ENCODE measurements at places on chromosomes 4 and X.

DNA sequence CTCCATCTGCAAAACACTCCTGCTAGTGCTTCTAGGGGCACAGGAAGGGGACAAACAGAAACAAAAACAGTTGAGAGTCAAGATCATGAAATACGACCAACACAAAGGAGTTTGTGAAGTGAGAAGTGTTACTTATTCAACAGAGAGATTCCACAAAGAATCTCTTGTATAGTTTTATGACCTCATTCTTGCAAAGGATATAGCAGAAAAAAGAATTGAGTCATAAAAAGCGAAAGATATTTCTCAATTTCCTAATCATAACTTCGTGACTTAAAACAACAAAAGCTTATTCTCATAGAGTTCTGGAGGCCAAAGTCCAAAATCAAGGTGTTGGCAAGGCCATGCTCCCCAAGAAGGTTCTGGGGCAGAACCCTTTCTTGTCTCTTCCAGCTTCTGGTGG is 40.7 kb downstream of the TIGD4 start:
- DNase-seq = peak; percentile 8

DNA sequence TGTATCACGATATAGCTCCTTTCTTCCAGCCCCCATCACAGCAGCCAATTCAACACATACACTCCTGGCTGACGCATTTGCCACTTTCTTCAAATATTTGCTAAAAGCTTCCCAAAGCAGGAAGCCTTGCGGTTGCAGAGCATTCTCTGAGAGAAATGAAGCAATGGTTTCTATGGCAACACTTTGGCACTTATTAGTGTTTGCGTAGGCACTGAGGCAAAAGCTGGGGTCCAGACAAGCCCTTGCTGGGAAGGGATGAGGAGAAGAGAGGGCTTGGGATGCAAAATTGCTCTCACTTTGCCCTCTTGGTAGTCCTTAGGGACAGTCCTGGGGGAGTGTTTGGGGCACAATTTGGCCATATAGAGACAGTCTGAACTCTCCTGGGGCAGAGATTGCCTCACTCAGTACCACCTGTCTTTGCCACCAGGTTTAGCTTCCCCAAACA is 55.0 kb upstream of the PAK3 start:
- peak; percentile 81 for DNase-seq

DNA sequence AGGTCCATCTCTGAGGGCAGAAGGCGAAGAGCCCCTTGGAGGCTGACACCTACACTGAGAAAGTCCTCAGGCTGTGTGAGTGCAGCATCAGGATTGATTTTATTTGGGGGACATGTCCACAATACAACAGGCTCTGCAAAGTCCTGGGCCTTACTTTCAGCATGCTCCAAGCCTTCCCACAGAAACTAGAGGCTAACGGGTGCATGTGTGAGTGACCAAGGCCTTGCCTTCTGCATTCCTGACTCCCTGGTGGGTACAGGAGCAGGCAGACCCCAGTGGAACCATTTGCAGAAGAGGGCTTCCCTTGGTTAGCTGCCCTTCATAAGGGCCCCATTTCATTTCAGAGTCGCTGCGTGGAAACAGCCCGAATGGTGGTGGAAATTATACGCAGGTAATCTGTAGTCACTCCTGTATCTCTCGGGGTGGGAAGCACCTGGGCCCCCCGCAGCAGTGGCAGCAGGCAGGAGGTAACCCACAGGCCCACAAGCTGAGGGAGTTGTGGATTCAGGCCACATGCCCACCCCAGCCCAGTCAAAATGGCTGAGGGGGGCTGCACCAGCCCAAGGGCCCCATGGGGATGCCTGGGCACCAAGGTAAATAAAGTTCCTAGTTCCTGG is 37.7 kb downstream of the NSG1 start:
- DNase-seq = no peak

DNA sequence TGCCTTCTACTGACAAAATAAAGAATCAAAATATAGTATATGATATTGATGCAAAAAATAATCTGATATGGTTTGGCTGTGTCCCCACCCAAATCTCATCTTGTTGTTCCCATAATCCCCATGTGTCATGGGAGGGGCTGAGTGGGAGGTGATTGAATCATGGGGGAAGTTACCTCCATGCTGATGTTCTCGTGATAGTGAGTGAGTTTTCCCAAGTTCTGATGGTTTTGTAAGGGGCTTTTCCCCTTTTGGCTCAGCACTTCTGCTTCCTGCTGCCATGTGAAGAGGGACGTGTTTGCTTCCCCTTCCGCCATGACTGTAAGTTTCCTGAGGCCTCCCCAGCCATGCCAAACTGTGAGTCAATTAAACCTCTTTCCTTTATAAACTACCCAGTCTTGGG is 70.2 kb downstream of the TMEM165 start:
- DNase-seq = no peak

DNA sequence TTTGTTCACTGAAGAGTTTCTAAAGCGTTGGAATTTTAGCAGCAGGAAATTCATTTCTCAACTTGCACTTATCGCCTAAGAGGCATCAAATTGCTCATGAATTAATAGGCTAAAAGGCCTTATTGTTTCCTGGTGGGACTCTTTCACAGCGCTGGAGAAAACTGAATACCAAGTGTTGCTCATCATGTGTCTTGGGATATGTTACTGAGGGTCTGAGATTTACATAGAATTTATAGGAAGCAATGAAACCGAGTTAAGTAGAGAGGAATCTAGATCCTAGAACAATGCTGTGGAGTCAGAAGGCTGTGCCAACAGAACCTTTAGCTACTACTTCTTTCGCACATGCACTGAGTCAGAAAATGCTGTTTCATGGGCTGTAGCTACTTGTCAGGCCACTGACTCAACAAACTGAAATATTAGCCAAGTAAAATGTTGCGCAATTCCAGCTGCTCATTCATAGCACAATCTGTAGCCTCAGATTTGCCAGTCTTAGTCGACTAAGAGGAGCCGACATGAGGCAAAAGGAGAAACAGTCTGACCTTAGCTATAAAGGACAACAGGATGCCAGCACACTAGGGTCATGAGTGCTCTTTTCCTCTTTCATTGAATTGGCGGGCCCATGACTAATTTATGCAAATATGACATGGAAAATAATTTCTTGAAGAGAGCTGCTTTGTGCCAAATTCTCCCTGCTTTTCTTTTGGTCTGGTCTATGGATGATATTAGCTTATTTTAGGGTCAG is 35.9 kb upstream of the CXCL8 start:
- DNase-seq = peak; percentile 98

DNA sequence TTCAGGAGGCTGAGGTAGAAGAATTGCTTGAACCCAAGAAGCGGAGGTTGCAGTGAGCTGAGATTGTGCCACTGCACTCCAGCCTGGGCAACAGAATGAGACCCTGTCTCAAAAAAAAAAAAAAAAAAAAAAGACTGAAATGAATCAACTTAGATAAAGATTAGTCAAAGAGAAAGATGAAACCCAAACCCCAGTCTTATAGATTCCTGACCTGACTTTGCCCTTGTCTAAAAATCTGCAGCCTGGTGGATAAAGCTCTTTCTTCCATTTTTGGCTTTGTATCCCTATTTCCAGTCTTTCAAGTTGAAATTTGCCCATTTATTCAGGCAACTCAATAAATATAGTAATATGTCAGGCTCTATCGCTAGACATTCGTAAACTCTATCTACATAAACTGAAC is 39.3 kb upstream of the SPINK2 start:
- no peak for DNase-seq

DNA sequence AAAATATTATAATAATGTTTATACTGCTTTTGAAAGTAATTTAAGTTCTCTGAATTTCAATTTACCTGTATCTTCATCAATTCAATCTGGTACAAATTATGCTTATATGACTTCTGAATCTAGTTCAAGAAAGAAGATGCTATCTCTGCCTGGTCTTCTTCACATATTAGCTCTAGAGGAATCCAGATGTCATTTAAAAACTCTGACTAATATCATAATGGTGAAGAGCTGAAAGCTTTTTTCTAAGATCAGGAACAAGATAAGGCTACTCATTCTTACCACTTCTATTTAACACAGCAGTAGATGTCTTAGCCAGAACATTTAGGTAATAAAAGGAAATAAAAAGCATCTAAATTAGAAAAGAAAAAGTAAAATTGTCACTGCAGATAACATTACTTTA is 636.1 kb downstream of the ARAP2 start:
- DNase-seq = no peak

GRCh38 chrX:70096052-70096451 is 33.8 kb downstream of the OTUD6A start:
- no peak for DNase-seq

- no peak for DNase-seq
Observed at GRCh38 chr4:66946761-66947160, 598.5 kb downstream of the CENPC start.

GRCh38 chrX:136767104-136767941 is 13.4 kb downstream of the ARHGEF6 start:
- no peak for DNase-seq

- DNase-seq = no peak
Observed at GRCh38 chrX:106899841-106900240, 3.3 kb downstream of the RIPPLY1 start.

DNA sequence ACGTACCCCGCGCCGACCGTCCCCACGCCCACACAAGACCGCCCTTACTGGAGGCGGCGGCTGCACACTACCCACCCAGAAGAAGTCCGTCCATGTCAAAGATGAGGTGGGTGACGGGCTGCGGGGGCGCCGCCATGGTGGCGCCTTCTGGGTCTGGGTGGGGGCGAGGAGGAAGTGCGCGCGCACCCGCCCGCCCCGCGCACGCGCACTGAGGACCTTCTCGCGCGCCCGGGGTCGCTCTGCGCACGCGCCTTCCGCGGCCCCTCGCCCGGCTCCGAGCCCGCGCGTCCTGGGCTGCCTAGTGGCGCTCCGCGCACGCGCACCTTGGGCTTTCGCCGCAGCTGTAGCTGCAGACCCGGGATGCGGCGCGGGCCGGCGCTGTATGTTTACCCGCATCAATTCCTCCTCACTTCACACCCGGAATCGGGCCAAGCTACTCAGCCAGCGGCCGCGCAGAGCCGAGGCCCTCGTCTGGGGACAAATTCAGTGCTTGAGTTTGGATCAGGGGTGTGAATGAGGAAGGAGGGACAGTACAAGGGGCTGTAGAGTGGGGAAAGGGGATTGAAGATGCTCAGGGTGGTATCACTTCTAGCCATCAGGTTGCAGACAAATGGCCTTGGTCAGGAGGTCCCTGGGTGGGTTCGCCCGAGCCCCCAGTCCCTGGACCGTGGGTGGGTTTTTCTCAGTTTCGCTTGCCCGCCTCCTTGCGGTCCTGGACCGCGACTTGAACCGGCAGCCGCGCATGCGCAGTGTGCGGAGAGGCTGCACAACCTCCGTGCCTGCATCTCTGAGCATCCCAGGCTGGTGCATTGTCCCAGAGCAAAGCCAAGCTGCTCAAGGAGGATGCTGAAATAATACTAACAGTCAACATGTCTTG is at the start of gene PUDP:
TSS of gene PUDP (minus strand) at position 176 of the 877 bp plus-strand sequence. CDS start at position 136, 40 bp downstream.
- DNase-seq = no peak

DNA sequence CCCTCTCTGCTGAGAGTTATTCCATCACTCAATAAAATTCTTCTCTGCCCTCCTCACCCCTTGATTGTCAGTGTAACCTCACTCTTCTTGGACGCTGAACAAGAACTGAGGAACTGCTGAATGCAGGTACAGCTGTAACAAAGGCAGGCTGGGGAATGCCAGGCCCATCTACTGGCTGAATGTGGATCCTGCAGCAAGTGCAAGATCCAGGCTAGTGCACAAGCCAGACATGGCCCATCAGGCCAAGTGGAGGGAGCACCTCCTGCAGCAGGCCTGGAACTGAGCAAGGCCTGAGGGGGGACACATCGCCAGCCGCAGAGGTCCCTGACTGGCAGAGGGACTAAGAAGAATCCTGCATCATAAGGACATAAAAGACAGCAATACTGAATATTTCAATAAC is 411.8 kb upstream of the PCDH10 start:
- DNase-seq = no peak

- peak; percentile 39 for DNase-seq
Observed at GRCh38 chr4:174120446-174121295, 162.8 kb downstream of the FBXO8 start.

- no peak for DNase-seq
Observed at GRCh38 chrX:100994352-100995281, 25.1 kb downstream of the ARL13A start.

DNA sequence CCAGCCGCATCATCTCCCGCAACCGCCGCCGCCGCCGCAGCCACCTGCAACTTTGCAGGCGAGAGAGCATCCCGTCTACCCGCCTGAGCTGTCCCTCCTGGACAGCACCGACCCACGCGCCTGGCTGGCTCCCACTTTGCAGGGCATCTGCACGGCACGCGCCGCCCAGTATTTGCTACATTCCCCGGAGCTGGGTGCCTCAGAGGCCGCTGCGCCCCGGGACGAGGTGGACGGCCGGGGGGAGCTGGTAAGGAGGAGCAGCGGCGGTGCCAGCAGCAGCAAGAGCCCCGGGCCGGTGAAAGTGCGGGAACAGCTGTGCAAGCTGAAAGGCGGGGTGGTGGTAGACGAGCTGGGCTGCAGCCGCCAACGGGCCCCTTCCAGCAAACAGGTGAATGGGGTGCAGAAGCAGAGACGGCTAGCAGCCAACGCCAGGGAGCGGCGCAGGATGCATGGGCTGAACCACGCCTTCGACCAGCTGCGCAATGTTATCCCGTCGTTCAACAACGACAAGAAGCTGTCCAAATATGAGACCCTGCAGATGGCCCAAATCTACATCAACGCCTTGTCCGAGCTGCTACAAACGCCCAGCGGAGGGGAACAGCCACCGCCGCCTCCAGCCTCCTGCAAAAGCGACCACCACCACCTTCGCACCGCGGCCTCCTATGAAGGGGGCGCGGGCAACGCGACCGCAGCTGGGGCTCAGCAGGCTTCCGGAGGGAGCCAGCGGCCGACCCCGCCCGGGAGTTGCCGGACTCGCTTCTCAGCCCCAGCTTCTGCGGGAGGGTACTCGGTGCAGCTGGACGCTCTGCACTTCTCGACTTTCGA is 654 bp downstream of the ATOH1 start:
- DNase-seq = no peak

DNA sequence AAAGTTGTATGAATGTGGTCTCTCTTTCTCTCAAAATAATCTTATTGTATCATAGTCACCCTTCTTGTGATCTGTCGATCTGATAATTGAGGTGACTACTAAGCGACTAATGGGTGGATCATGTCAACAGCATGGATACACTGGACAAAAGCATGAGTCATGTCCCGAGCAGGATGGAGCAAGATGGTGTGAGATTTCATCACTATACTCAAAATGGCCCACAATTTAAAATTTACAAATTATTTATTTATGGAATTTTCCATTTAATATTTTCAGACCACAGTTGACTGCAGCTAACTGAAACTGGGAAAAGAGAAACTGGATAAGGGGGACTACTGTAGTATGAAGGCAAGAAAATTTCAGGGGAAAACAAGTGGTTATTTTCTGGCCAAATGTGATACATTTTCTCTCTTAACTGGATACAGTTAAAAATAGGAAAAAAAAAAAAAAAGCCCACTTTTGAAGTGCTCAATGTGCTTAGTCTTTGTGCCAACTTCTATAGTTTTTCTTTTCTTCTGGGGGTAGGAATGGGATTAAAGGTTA is 25.3 kb downstream of the FAM241A start:
- peak; percentile 61 for DNase-seq

GRCh38 chr4:58413849-58414248 is 1303.7 kb upstream of the IGFBP7 start:
- DNase-seq = no peak

- DNase-seq = no peak
Observed at GRCh38 chrX:48883729-48884128, 13.8 kb downstream of the TIMM17B start.

GRCh38 chrX:32155044-32155638 is 1056.2 kb downstream of the DMD start:
- no peak for DNase-seq

- DNase-seq = no peak
Observed at GRCh38 chr4:38306482-38307071, 346.4 kb downstream of the PTTG2 start.

- DNase-seq = no peak
Observed at GRCh38 chr4:23818097-23818885, 71.6 kb downstream of the PPARGC1A start.

- no peak for DNase-seq
Observed at GRCh38 chr4:95998311-95998710, 158.4 kb downstream of the PDHA2 start.
